Naive thymus-derived CD8-positive, alpha-beta T cell (primary cell): ENCODE measurements at places on chromosomes 13 and 19.

GRCh38 chr19:8657869-8658268 lies 27.4 kb downstream of the NFILZ start:
- DNase-seq, result no peak

GRCh38 chr19:40407714-40408597 lies 5.2 kb downstream of the PRX start:
- DNase-seq, result no peak

GRCh38 chr13:83880275-83881139 lies 1.8 kb downstream of the SLITRK1 start:
- DNase-seq, result no peak

DNA sequence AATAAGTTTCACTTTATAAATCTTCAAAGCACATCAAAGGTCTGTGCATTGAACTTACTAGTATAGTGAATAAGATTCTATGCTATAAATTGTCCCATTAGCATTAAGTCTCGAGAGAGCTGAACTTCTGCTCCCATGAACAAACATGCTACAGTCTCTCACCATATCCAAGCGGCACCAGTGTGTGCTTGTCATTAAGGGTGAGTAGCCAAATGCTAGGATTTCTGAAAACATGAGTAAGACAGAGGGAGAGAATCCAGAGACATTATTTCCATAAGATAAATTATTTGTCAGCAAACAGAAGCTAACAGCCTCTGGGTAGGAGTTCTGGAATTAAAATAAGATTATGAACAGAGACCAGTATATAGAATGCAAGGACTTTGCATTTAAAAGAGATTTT lies 2882.5 kb downstream of the PCDH9 start:
- no peak for DNase-seq

DNA sequence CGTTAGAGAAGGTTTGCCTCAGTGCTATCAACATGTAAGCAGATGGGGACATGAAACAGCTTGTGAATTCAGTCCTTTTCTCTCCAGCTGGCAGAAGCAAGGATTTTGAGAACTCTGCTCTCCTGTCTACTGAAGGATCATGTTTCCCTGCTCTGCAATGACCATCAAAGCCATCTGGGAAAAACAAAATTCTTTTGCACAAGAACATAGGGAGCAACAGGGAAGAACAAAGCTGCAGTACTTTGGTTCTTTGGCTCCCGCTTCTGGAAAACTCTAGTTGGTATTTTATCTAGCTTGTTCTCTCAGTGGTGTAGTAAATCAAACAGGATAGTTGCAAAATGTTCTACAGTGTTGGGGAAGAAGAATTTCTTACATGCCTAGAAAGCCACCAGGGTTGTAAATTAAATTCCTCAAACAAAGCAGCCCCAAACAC lies 270.4 kb downstream of the ENOX1 start:
- DNase-seq, result no peak

DNA sequence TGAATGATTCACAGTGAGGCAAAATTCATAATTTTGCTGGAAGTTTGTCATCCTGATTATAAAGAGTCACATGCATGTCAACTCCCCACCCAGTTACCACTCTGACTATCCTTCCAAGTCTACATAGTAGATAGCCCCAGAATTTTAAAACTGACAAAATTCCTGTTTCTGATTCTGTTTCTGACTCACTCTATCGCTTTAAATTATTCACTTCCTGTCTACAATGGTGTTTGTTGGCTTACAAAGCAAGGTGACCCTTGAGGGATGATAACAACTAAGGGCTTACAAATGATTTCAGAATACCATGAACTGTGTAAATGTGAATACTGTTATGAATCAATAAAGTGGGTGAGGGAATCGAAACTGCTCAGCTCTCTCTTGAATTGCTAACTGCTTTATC lies 98.7 kb upstream of the KL start:
- no peak for DNase-seq

DNA sequence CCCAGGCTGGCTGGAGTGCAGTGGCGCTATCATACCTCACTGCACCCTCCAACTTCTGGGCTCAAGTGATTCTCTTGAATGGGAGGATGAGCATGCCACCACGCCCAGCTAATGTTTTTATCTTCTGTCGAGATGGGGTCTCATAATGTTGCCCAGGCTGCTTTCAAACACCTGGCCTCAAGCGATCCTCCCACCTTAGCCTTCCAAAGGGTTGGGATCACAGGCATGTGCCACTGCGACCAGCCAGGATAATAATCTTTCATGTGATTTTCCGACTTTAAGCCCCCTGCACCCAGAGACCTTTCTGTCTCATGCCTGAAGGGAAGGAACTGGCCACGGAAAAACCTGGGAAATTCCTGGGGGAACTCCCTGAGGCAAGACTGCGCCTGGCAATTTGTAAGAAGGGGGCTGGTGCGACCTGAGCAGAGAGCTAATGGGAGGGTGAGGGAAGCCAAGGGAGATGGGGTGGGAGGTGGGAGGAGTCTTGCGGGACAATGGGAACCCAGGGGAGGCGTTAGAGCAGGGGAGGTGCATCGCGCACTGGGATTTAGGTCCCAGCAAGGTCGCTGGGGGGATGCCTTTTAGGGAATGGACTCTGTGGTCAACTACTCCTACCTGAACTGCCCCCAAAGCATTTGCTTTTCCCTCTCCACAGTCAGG lies 1.2 kb upstream of the CCDC124 start:
- DNase-seq, result no peak

- no peak for DNase-seq
Observed at GRCh38 chr19:27741236-27741635, 1471.7 kb downstream of the UQCRFS1 start.

- no peak for DNase-seq
Observed at GRCh38 chr13:44280456-44280855, 93.2 kb upstream of the SERP2 start.

DNA sequence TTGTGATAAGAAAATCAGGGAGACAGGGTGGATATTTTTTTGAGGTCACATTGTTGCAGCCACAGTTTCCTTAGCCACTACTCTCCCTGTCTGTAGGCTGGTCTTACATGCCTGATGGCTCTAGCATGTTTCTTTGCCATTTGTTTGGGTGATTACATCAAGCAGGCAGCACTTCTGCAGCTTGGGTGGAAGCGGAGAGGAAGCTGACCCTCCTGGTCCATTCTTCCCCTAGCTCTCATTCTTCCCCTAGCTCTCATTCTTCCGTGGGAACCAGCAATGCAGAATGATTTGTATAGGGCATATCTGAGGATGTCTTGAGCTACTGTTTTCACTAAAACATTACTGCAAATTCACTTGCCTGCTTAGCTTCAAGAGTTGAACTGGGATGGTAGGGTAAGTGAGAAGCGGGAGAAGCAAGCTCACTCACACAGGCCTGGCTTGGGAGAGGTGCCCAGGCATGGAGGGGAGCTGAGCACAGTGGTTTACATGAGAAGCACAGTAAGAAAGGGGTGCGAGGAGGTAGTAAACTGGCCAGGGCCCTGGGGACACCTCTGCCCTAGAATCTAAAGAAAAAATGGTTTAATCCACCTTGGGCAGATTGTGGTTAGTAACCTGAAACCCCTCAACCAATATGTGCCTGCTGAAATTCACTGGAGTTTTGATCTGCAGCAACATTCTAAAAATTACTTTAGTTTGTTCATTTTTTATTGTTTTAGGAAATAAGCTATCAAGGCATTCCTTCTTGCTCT lies 538.9 kb downstream of the RFC3 start:
- no peak for DNase-seq

GRCh38 chr13:101291646-101292515 lies 124.4 kb downstream of the NALCN start:
- DNase-seq, result no peak

- DNase-seq, result no peak
Observed at GRCh38 chr13:100131863-100132574, 43.1 kb downstream of the PCCA start.

GRCh38 chr13:46535825-46536224 lies 17.1 kb upstream of the LRCH1 start:
- DNase-seq, result no peak

GRCh38 chr13:106630650-106631049 lies 62.7 kb upstream of the ARGLU1 start:
- DNase-seq, result no peak

DNA sequence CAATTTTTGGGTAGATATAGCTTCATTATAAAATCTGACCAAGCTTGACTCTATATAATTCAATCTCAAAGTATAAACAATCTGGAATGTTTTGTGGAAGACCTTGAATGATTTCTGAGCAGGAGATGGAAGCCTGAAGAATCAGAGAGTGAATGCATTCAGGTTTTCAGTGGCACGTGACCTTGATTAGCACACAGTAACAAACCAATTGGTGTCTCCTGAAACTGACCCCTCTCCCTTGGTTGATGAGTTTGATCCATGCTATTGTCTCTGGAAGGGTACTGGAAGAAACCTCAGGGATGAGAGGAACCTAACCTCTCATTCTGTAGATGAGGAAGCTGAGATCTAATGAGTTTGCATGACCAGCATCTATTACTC lies 39.6 kb downstream of the PCDH8 start:
- DNase-seq, result no peak

DNA sequence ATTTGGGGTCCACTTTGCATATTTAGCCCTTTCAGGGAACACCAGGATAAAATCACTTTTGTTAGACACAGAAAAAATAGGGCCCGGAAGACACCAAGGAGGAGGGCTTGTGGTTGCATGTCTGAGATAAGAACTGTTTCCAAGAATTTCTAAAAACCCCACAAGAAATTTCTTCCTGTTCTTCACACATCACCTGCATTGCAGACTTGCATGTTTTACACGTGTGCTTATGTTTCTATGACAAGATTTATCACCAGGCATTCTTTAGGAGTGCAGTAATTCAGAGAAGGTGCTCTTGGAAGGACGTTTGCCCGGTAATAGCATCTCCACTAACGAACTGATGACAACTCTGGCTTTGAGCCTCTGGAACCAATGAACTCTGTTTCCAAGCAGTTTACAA lies 7.1 kb upstream of the ACTL9 start:
- no peak for DNase-seq

GRCh38 chr19:30228835-30229524 lies 143.2 kb upstream of the ZNF536 start:
- DNase-seq, result no peak

- DNase-seq, result no peak
Observed at GRCh38 chr19:55358943-55359908, 3.8 kb downstream of the GARIN5B start.
